ENCODE measurements at places on chromosomes 12 and 14.

DNA sequence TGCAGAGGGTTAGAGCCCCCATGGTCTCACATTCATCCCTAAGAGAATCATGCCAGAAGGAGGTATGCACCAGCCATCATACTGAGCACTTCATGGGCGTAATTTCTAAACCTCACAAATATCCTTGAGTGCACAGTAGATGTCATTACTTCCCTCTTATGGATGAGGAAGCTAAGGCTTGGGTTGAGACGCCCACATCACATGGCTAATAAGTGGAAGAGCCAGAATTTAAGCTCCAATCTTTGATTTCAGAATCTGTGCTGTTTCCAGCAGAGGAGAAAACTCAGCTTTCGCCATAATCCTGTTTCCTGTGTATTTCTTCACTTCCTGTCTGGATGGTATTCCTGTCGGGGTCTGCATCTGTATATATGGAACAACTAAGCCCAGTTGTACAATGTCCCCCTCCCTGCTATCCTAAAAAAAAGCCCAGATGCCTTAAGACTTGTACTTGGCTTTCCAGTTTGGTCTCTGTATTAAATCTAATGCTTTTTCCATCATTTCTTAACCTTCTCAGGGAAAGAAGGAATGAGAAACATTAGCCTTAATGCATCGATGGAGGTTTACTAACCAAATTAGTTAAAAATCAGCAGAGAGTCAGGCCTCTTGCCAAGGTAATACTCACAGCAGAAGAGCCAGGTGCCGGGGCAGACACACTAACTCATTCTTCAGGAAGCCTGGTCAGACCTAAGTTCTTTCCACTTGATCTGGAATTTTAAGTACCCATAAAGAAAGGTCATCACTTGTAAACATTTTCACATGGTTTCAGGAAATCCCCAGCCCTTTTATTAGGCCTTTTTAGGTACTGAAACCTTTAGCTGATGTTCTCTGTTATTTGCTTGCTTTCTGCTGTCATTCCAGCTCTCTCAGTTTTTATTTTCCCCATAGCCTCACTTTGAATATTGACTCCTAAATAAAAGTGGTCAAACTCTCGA is 5.3 kb downstream of the ISCU start:
- no peak for DNase-seq

- DNase-seq: no peak
Observed at GRCh38 chr12:30395190-30395589, 300.5 kb downstream of the IPO8 start.

DNA sequence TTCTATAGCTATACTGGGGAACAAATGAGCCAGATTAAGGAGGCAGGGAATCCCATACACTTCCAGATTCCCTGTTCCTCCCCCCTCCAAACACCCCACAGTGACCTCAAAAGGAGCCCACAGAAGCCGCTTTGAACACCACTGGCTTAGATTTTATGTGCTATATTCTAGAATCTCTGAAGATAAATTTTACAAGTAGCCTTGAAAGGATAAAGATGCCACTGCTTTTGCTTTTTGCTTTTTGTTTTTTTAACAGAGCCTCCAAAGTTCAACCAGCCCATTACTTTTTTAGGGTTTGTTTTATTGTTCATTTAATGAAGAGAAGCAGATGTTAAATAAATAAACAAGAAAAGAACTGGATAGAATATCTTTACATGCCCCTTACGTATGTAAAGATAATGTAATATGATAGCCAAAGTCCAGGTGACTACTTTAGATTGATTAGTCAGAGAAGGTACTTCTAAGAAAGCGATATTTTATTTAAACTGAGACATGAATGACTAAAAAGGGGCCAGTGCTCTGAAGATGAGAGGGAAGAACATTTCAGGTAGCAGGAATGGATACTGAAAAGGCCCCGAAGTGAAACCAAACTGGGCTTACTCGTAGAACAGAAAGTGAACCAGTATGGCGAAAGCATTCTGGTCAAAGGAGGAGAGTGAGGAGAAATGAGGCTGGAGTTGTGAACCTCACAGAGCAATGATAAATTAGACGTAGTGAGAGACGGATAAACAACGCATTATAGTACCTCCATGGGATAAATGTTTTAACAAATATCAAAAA is 44.6 kb downstream of the DUSP6 start:
- DNase-seq: no peak

GRCh38 chr12:43151441-43151981 is 400.5 kb downstream of the ADAMTS20 start:
- no peak for DNase-seq

- no peak for DNase-seq
Observed at GRCh38 chr14:58048219-58048618, 103.8 kb downstream of the ARMH4 start.

- no peak for DNase-seq
Observed at GRCh38 chr14:101350691-101351090, 210.6 kb upstream of the DIO3 start.

- DNase-seq: no peak
Observed at GRCh38 chr14:84581041-84581440, 948.9 kb upstream of the FLRT2 start.

- peak; percentile 26 for DNase-seq
Observed at GRCh38 chr14:75831455-75831854, 150.3 kb downstream of the TGFB3 start.

GRCh38 chr14:51996148-51996746 is 6.9 kb downstream of the RTRAF start:
- DNase-seq: no peak

DNA sequence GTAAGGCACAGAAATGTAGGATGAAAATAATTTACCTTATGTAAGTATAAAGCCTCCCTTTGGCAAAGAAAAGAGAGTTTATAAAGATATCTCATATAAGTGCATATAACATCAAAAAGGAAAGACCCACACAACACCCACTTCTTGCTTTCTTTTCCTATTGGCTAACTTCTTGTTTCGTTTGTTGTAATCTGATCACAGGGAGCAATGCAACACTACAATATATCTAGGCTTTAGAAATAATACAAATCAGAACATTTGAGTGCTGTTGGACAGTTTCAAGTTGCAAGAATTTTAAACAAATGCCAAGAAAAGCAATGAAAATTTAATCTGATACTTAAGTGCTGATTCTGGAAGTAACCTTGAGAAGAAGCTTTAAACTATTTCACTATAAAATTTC is 1.3 kb downstream of the FGD6 start:
- no peak for DNase-seq

GRCh38 chr14:74620497-74620921 is 8.5 kb upstream of the LTBP2 start:
- DNase-seq: peak; percentile 10

- no peak for DNase-seq
Observed at GRCh38 chr12:75550401-75551240, 39.2 kb upstream of the KRR1 start.

DNA sequence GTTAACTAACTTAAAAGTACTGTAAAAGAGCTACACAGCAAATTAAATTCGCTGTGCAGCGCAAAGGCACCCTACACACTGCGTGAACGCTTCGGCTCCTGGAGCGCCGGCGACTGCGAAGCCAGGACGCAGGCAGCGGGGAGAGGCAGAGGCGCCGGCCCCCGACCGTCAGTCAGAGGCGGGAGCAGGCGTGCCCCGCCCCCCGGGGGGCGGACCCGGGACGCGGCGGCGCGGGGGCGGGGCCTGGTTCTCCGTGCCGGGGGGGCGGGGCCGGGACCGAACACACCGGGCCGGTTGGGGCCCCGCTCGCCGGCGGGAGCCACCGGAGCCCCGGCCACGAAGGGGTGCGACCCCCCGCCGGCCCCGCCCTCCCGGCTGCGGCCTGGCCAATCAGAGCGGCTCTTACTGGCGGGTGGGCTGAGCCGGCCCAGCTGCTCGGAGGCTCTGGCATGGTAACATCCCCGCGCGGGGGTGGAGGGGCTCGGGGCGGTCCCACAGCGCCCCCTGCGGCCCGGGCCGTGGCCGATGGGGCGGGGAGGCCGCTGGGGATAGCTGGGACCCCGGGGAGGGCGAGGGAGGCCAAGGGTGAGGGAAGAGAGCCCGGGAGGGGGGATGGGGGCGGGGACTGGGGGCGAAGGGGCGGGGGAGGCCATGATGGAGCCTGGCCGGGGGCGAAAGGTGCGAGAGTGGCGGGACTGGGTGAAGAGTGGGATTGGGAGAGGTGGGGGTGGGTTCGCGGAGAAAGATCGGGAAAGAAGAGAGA is at the start of gene PRPF40B:
TSS of gene PRPF40B (plus strand) at position 420 of the 763 bp plus-strand sequence. CDS start at position 450, 30 bp downstream.
- DNase-seq: peak; percentile 89

DNA sequence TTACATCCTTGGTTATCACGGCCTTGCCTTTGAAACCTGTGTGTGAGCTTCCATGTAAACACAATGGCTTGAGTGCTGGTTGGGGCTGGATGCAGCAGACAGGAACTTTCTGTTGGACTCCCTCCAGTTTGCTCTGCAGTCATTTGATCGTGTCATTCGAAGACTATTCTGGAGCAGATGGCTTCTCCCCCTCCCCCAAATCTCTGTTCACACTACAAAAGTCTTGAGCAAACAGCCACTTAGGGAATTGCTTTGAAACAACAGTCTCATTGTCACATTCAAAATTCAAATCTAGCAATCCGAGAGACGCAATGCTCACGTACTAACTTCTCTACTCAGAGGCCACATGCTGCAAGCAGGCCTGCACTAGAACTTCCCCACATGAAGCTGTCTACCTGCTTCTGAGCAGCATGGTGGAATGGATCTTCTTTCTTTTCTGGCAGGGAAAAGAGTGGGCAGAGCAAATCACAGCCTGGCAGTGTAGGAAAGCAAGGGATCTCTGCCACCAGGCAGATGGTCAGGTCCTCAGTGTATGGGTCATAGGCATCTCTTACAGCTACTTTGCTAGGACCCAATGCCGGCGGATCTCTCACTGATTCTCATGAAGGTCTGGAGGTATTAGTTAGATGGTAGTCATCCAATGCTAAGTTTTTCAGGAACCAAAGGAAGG is 214.2 kb downstream of the PPM1H start:
- DNase-seq: no peak

DNA sequence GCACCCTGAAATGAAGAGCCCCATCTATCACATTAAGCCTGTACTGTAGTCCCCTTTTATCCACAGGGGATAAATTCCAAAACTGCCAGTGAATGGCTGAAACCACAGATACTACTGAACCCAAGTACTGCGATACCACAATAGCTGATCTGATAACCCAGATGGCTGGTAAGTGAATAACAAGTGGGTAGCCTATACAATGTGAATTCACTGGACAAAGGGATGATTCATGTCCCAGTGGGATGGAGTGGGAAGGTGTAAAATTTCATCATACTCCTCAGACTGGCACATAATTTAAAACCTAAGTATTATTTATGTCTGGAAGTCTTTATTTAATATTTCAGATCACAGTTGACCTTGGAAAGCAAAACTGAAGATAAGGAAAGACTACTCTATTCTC is 201.3 kb downstream of the GPHN start:
- no peak for DNase-seq

DNA sequence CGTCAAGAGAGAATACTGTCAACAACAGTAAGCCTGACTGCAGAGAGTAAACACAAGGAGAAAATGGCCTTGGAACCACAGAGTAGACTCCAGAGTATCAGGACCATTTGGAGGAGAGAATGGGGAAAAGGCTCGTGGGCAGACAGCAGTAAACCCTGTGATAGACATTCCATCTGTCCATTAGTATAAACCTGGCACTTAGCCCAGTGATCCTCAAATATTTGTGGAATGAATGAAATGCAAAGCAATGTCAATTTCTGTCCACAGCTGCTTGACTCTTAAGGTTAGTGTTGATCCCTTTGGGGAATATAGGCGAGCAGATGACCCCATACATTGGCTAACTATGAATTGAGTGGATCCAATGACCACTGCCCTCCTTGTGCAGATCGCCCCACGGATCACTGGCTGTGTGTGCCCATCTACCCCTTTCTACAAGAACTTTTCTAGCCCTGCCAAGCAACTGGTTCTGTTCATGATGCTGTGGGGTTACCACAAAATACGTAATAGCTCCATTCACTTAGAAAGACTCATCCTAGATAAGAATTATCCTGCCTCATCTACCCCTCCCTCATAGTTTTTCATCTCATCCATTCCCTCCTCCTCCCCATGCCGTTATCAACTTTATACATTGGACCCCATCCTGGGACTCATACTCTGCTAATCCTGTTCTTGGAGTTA is 846.8 kb downstream of the NRXN3 start:
- DNase-seq: no peak

GRCh38 chr12:118840399-118840798 is 140.9 kb upstream of the SRRM4 start:
- DNase-seq: no peak

DNA sequence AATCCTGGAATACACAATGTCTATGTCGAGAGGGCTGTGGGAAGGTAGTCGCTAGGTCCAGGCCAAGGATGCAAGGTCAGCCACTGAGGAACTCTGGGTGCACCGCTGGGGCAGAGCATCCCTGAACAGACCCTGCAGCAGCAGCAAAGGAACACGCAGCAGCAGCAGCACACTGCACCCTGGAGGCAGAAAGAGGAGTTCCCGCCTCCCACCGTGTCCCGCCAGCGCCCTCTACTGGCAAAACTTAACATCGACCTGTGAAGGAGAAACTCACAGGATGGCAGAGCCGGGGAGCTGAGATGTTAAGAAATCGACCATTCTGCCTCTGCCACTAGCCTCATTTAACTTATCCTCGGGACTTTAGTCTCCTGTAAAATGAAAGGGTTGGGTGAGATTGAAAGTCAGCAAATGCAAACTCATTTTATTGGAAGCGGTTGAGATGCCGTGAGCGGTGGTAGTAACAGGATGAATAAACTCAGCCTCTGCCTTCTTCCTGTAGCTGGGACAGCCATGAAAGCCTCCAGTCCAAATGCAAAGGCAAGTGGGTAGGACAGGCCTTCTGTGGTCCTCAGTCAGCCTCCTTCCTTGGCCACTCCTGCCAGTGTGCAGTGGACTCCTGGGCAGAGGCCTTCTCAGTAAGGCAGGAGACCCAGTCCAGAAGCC is 45.6 kb downstream of the STAB2 start:
- DNase-seq: peak; percentile 5

- no peak for DNase-seq
Observed at GRCh38 chr14:63248211-63248610, 44.0 kb downstream of the RHOJ start.

DNA sequence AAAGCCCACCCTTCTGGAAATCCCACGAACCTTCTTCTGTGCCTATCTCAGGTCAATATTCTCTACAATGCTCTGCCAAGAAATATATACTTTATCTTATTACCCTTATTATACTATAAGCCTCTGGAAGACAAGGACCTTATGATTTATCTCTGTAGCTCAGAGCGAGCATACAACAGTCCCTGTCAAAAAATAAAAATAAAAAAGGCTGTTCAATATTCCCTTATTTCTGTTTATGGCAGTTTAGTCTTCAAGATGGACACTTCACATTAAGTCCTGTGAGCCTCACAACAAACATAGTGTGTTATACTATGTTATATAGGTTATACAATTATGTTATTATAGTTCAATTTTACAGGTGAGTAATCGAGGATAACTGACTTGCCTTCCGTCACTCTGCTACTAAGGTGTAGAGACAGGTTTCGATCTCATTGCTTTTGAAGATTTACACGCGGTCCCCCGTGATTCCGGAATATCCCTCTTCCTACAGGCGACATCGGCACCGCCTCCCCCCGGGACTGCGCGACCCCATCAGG is 562 bp downstream of the EAPP start:
- no peak for DNase-seq

Data from CD4-positive, alpha-beta memory T cell (primary cell).